Dermis microvascular lymphatic vessel endothelial cell (primary cell): ENCODE measurements at places on chromosomes 12 and 14.

GRCh38 chr12:110698171-110698902 lies 9.4 kb upstream of the HVCN1 start:
- DNase-seq, result peak; percentile 62

DNA sequence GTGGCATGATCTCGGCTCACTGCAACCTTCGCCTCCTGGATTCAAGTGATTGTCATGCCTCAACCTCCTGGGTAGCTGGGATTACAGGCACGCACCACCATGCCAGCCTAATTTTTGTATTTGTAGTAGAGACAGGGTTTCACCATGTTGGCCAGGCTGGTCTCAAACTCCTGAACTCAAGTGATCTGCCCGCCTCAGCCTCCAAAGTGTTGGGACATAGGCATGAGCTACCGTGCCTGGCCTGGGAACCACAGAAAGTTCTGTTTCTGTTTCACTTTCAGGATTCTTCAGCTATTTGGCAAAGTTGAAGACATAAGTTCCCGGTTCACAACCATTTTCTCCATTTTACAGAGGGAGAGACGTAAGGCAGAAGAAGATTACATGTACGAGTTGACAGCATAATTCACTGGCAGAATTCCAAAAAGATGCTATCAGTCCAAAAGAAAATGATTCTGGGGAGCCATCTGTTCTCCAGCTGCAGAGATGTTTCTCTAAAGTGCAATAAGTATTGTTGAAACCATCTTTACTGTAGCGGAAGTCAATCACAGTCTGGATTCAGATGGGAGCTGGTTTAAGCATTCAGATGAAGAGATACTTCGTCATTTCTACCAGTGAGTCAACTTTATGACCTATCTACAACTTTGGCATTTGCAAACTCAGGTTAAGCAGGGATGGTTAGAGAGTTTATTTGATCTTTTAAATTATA lies 8.1 kb upstream of the RNF34 start:
- DNase-seq, result no peak

GRCh38 chr12:13948621-13949020 lies 32.8 kb downstream of the GRIN2B start:
- no peak for DNase-seq

DNA sequence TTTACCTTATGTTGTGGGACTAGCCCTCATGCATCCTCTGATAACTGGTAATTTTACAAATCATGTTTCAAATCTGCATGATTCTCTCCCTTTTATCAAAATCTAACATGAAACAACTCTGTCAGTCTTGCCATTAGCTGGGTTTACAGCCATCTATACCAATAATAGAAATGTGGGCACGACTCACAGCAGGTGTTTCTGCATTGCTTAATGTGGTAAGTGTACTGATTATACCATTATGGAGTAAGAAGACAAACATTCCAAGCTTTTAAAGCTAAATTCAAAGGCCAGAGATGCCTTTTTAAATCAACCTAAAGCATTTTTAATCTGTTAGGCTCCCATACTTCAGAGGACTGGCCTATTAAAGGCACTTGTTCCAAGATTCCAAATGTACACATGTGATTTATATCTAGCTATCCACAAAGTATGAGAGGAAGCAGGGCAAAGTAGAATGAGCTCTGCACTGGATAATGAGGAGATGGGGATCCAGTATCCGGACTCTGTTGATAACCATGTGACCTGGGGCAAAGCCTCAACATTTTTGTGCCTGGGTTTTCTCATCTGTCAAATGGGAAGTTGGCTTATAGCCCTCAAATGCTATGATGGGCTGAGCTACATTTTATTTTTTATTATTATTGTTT lies 52.3 kb upstream of the FUT8 start:
- no peak for DNase-seq

GRCh38 chr14:104917993-104918392 lies 6.7 kb upstream of the PLD4 start:
- DNase-seq, result no peak

- no peak for DNase-seq
These were observed 71.4 kb upstream of the PRMT8 start for GRCh38 chr12:3419558-3419957.

- DNase-seq, result peak; percentile 75
These were observed 699 bp downstream of the MGAT2 start for GRCh38 chr14:49621114-49621881.

- no peak for DNase-seq
These were observed 266.9 kb downstream of the CCDC91 start for GRCh38 chr12:28456934-28457710.

DNA sequence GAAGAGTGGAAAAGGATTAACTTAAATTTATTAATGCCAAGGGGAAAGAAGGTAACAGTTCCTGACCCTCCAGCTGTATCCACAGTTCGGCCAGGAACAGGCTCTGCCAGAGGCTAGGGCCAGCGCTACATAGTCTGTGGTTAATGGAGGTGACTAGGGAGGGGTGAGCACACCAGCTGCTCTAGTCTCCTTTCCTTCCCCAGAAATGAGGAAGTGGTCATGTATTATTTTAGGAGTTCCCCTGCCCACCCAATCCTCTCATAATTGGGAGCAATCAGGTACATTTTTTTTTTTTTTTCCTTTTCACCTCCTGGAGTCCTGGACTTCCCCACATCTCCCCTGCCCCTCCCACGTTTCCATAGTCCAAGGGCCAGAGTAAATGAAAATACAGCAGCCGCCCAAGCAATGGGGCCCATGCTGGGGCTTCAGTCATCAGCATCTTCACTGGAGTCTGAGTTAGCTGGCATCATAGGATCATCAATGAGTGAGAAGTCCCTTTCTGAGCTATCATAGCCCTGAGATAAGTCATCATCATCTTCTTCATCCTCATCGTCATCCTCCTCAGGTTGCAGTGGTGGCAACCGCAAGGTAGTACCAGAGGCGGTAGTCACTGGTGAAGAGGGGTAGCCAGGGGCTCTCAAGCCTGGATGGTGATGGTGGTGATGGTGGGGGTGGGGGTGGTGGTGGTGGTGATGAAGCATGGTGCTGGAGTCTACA lies 1.5 kb upstream of the SUPT16H start:
- no peak for DNase-seq

DNA sequence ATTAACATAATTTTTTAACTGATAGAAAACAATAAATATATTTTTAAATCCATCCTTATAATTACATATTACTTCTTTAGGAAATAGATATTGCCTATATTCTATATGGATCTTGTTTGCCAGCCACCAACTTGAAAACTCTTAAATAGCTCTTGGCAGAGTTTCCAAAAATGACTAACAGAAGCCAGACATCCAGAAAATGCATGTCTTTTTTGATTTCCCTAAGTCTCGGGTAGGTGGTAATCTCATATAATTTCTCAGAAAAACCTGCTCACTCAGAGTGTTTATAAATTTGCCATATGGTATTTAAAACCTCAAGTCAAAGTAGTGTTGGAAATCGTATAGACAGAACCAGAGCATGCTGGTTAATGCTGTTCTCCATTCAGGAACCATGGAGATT lies 360.4 kb upstream of the FOXG1 start:
- no peak for DNase-seq

DNA sequence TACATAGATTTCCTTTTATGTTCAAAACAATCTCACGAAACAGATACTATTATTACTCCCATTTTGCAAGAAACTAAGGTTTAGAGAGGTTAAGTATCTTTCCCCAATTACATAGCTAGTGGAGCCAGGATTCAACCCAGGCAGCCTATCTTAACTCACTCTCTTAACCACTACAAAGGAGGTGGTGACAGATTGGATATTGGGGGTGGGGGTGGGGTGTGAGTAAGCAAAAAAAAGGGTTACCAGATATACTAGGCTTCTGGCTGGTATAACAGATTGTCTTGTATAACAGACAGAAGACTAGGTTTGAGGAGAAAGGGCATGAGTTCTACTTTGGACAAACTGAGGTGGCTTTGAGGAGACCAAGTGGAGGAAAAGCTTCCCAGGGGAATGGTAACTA lies 2.1 kb downstream of the GMFB start:
- DNase-seq, result no peak

DNA sequence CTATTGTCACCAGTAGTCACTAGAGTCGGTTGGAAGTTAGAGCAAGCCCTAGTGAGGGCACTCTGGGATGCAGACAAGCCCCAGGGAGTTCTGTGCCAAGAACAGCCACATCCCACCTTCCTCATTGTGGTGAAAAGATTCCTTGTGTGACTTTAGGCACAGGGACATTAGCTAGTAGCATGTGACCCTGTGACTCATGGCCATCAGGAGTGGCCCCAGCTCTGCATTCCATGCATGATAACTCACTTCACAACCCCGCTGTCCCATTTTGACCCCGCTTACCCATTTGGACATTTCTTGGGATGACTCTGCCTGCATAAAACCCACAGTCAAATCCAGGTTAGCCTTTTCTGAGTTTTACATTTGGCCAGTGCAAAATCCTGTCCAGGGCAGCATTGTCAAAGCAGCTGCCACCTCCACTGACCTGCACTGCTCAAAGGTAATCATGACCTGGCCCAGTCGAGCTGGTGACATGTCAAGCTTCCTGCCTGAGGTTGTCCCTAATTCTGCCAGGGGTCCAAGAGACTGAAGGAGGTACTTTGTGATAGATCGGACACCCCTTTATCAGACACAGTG lies 430.5 kb downstream of the DPF3 start:
- no peak for DNase-seq

- DNase-seq, result peak; percentile 78
These were observed 54.2 kb upstream of the CERS5 start for GRCh38 chr12:50221228-50222008.

- DNase-seq, result peak; percentile 11
These were observed 19.8 kb downstream of the OR5AU1 start for GRCh38 chr14:21136024-21136423.

- no peak for DNase-seq
These were observed 98.3 kb upstream of the DIO3 start for GRCh38 chr14:101462726-101463565.

DNA sequence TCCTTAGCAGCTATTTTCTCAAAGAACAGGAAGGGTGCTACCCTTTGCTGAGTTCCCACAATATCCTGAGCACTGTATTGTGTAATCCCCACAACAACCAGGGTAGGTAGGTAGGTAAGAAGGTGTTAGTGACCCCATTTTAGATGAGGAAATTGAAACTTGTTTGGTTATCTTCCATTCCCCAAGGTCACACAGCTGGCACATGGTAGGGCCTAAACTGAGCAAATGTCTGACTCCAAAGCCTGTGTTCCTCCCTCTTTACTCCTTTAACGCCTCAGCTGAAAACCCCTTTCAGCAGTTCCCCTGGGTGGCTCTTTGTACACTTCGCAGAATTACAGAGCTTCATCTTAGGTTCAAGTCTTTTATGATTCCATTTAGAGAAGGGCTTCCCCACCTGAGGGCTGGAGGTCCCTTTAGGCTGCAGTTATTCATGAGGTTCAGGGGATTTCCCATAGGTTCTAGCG lies 26.5 kb upstream of the RIC8B start:
- DNase-seq, result no peak

GRCh38 chr14:52241087-52241793 lies 26.3 kb upstream of the PTGDR start:
- peak; percentile 31 for DNase-seq

DNA sequence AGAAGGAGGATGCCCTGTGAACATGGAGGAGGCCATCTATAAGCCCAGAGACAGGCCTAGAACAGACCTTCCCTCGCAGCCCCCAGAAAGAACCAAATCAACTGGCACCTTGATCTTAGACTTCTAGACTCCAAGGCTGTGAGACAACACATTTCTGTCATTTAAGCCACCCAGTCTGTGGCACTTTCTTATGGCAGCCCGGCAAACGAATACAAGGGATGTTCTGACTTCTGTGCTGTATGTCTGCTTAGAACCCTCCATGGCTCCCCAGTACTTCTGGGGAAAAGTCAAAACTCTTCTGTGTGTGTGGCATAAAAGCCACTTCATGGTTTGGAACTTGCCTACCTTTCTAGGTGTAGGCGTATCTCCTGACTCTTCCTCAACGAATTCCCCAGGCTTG lies 42.9 kb downstream of the RBM19 start:
- DNase-seq, result no peak

- no peak for DNase-seq
These were observed 336.4 kb upstream of the FBXO33 start for GRCh38 chr14:39768589-39768988.

- no peak for DNase-seq
These were observed 28.0 kb upstream of the C12orf42 start for GRCh38 chr12:103523771-103524170.

DNA sequence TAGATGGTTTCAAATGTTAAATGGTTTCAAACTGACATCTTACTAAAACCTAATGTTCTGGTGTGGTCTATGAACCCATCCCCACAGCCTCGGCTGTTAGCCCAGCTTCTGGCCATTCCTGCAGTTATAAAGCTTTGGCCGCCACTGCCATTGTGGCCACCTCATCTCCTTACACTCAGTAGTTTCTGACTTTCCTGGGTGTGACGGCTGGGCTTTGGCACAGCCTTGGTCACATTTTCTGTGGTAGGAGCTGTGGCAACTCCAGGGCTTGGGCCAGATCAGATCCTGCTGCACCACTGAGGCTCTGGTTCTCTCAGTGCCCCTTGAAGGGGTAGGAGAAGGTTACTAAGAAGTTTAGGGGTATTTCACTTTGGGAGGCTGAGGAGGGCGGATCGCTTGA lies 84.2 kb upstream of the STXBP6 start:
- no peak for DNase-seq

GRCh38 chr12:64187370-64187769 lies 34.7 kb downstream of the KICS2 start:
- peak; percentile 60 for DNase-seq

DNA sequence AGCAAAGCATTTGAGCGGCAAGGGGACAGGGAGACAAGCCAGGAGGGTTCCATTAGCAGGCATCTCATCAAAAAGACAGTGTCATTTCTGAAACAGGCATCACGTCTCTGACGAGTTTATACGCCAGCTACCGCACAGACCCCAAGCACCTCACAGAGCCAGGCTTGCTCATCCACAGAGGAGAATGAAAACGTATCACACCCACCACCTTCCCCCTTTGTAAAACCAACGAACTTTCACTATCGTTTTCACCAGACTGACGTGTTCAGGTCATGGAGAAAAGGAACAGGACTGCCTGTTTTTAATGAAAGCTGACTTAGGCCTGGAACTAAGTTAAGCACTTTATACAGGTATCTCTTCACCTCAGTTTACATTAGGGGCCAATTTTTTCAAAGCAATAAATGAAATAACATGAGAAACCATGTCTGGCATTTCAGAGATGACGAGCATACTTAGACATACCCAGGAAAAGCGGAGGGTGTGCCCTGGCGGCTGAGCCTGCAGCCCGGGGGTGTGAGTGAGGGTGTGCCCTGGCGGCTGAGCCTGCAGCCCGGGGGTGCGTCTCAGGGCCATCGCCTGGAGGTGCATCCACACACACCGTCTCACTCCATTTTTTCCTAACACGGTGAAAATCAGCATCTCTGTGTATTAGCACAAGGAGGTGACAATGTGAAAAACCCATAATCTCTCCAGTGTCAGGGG lies 41.9 kb downstream of the STX2 start:
- DNase-seq, result no peak

- no peak for DNase-seq
These were observed 392.1 kb upstream of the DDHD1 start for GRCh38 chr14:53545217-53545616.
